ENCODE measurements at places on chromosomes 1 and 21.

DNA sequence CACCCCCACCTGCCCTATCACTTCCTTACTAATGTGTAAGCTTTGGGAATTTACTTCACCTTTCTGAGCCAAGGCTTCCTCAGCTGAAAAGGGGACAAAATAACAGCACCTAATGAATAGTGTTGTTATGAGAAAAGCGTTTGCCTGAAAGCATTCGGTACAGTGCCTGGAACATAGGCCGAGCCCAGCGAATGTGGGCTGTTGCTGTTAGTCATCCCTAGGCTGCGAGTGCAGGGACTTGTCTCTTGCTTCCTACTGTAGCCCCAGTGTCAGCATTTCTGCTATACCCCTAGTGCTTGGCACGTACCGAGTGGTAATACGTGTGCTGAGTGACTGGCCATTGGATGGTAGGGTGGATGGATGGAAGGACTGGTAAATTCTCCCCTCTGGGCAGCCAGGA, 16.7 kb upstream of the KPNA6 start:
- DNase-seq = no peak

GRCh38 chr21:32099812-32100416, 178.9 kb downstream of the MIS18A start:
- DNase-seq = no peak

- no peak for DNase-seq
Measured at GRCh38 chr1:34190692-34191091, 14.0 kb downstream of the C1orf94 start.

DNA sequence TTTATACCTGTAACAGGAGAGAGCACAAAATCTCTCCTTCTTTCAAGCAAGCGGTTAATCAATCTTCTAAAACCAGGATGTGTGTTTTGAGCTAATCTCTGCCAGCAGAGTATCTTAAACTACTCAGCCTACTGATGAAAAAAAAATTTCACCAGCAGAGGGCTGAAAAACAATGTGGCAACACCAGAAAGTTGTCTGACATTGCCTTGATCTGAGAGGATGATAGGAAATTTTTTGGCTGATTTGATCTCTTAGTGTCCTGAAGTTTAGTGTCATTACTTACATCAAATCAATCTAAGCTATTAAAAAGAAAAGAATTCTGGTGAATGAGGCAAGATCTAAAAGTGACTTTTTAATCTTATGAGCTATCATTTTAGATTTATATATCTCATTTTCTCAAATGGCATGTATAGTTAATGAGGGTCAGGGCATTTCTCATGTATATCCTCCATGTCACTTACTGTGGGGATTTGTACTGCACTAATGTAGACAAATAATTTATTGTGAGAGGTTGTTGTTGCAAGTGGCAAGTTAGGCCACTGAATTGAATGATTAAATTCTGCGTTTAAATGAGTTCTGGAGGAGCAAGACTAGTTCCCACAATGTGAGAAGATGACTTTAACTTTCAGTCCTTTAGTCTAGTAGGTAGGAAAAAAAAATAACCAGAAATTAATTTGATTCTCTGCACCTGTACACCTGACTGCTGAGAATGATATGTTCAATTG, 10.9 kb downstream of the ADAMTS1 start:
- no peak for DNase-seq

DNA sequence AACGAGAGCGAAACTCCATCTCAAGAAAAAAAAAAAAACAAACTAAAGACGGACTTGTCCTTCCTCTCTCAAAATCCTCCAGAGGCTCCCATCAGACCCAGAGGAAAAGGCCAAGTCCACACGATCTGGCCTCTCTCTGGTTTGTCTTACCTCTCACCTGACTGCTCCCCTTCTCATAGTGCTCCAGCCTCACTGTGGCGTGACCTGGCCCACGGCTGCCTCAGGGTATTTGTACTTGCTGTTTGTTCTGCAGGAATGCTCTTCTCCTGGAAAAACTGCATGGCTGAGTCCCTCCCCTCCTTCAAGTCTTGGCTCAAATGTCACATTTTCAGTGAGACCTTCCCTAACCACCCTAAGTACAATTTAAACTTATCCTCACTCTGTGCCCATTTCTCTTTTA, 8.0 kb upstream of the BRWD1 start:
- no peak for DNase-seq

Data from stimulated activated CD8-positive, alpha-beta memory T cell treated with anti-CD3 and anti-CD28 coated beads, Interleukin-15, amount 100 ng/mL, for 24 hours (primary cell).